ENCODE measurements at places on chromosomes 7 and 10.

GRCh38 chr7:68623030-68623429, 975.2 kb upstream of the AUTS2 start:
- DNase-seq, result no peak

DNA sequence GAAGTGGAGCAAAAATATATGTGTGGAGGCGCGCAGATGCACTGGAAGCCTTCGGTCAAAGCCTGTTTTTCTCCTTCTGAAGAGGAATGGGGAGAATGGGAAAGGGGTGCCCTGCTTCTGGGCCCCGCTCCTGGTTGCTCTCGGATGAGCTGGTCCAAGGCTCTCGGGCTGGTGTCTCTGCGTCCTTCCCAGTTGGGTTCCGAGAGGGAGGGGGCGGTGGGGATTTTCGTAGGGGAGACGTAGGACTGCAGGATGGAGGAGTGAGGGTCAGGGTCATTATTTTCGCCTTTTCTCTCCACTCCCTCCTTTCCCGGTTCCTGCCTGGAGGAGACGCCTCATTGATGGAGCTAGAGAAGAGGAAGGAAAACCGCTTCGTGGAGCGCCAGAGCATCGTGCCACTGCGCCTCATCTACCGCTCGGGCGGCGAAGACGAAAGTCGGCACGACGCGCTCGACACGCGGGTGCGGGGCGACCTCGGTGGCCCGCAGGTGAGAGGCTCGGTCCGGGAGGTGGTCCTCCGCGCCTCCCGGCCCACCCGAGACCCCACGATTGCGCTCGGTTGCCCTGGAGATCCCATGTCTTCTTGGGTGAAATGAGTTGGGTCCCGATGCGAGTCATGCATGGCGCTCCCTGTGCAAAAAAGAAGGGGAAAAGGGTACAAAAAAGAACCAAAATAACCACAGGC, 790 bp downstream of the ADAM22 start:
- no peak for DNase-seq

DNA sequence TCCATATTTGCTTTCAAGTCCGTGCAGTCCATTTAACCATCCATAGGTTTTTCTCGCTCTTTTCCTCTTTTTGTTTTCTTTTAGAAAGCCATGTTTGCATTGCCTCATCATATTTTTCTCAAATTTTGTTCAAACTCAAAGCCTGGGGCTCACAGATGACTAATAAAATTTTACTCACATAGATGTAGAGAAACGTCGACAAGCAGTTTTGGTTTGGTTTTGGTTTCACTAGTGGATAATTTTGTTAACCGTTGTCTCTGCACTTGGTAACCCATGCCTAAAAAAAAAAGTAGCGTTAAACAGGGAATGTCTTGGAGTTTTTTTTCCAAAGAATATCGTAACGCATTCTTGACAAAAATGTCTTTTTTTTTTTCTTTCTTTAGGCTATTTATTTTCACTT, 344.2 kb upstream of the GALNT17 start:
- no peak for DNase-seq

GRCh38 chr10:5450605-5451384, 38.4 kb downstream of the NET1 start:
- no peak for DNase-seq

- DNase-seq, result no peak
Measured at GRCh38 chr10:126930883-126931503, 25.8 kb downstream of the DOCK1 start.

DNA sequence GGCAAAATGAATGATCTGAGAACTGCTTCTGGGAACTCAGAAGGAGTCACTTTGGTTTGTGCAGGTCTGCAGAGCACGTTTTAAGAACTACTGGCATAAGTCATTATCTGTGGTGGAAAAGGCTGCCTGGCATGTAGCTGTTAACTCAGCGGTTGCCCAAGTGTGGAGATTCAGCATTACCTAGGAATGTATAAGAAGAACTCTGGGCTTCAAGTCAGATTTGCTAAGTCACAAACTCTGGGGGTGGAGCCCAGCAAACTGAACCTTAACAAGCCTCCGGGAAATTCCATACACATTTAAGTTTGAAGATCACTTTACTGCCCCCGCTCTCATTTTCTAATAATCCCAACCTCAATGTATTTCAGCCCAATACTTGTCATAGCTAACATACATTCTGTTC, 31.1 kb downstream of the PLXDC2 start:
- DNase-seq, result no peak

- no peak for DNase-seq
Measured at GRCh38 chr7:86937363-86937878, 122.0 kb downstream of the ELAPOR2 start.

- DNase-seq, result no peak
Measured at GRCh38 chr10:87973635-87974034, 110.2 kb downstream of the PTEN start.

DNA sequence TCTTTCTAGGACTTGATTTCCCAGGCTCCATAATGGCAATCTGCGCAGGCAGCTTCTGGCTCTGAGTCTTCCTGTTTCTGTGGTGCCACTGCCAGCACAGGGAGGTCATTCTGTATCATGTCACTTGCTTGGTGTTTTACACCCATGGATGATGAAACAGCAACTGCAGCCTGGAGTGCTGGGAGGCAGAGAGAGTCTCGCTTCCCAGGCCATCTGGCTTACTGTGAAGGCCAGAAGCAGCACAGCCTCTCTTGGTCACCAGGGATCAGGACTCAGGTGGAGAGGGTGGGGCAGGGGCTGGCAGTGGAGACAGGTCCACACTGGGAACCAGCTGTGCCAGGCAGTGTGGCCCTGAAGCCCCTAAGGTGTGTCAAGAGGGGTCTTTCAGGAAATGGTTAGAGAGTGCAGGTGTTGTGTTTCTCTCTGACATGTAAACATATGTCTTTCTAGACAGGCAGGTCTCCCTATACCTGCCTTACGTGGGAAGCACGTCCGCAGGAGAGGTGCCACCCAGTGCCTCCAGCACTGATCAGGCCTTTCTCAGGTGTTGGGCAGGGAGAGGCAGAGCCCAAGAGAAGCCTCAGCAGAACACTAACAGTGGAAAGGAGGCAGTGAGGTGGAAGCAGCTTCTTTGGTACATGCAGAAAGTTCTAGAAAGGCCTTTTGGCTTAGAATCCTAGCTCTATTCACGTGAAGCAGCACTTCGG, 71.4 kb downstream of the INSIG1 start:
- no peak for DNase-seq

DNA sequence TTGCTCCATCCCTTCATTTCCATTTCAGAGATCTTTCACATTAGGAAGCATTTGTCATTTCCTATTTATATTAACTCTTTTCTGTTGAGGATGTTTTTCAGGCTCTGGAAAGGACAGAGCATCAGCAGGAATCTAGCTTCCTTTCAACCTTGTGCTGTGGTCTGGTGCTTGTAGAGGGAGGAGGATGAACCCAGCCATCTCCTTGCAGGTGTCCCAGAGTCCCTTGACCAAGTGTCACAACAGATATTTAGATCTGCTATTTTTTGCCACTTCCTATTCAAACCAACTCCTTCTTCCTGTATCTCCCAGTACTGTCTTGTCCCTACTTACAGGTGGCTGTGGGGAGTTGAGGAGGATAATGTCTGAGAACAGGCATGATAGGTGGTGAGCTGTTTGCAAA, 742.8 kb downstream of the GRID1 start:
- DNase-seq, result no peak

- no peak for DNase-seq
Measured at GRCh38 chr7:117674617-117675016, 194.8 kb downstream of the CFTR start.

- DNase-seq, result no peak
Measured at GRCh38 chr10:23417254-23417653, 21.6 kb upstream of the OTUD1 start.

DNA sequence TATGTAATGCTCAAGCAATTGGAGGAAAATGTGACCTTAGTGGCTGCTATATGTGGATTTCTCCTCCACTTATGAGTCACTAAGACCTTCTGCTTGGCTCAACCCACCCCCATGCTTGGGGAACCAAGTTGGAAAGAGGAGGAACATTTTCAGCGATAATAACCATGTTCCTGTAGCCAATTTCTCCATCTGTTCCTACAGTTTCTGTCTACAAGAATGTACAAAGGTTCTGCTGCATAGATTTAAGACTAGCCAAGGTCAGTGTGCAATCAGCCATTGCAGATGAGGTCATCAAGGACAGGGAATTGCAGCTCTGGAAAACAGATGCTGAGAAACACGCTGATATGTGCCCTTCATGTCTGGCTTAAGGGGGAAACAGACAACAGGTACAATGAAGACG, 5.6 kb upstream of the NRCAM start:
- no peak for DNase-seq

Data from sciatic nerve (tissue), 2 donors.